ENCODE measurements at places on chromosomes 4 and X.
A peak's percentile ranks its signal among the peaks of the same experiment; 100 is the strongest.

DNA sequence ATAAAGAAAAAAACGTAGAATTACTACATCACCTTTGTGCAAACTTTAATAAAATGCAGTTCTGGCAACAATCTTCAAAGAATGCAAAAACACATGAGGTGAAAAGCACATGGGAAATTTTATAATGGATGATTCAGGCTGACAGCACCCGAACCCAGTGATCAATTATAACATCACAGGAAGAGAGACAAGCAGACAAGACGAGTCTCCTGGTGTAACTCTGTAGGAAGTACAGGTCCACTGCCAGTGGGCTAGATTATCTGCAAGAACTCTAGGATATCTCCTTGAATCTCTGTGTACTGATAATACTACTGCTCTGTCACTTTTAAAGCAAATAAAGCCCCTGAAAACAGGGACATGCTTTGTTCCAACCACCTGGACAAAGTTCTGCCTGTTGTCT lies 58.9 kb upstream of the NXF3 start:
- no peak for DNase-seq

DNA sequence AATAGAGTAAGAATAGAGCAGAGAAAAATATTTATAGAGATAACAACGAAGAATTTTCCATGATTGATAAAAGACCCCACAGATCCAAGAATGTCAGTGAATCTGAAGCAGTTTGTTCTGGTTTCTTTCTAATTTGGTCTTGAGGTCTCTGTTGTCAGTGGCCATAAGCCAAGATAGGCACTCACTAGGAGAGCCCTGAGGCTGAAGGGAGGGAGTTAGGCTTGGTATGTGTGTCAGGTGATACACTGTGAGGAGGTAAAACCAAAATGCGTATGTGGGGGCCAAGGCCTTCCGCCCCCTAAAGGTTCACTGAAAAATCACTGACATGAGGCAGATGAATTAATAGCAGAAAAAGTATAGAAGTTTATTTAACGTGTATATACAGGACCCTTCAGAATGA lies 382.3 kb upstream of the HTR2C start:
- DNase-seq: no peak

DNA sequence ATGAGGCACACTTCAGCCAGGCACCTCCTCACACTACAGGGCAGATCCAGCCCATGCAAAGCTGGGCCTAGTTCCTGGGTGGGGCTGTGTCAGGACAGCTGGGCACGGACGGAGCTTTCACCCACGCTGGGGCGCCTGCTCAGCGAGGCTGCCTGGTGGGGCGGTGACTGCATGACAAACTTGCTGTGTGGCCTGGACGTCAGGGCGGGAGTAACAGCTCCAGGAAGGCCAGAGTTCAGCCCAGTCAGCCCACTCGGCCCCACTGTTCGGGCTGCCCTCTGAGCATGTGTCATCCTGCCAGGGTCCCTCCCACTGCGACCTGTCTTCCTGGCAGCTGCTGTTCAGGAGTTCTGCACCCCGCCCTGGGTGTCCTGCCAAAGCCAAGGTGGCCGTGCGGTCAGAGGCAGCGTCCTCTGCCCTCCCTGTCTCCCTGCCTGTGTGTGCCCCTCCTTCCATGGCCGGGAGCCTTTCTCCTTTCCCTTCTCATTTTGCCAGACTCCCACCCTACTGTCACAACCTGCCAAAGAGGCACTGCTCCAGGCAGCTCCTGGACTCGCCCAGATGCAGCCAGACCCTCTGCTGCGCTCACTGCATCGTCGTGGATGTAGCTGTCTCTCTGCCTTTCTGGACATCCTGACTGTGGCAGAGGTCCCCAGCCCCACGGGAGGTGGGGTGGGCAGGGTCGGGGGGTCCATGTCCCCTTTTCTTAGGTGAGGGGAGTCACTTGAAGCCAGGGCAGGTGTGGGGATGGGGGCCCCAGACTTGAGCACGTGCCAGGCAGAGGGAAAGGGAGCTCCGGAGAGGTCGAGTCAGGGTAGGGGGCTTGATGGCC lies 33.0 kb upstream of the KIAA0232 start:
- no peak for DNase-seq

- DNase-seq: no peak
Measured at GRCh38 chr4:127669691-127670090, 36.9 kb downstream of the INTU start.

GRCh38 chr4:118270492-118270891 lies 82.3 kb downstream of the PRSS12 start:
- DNase-seq: no peak

DNA sequence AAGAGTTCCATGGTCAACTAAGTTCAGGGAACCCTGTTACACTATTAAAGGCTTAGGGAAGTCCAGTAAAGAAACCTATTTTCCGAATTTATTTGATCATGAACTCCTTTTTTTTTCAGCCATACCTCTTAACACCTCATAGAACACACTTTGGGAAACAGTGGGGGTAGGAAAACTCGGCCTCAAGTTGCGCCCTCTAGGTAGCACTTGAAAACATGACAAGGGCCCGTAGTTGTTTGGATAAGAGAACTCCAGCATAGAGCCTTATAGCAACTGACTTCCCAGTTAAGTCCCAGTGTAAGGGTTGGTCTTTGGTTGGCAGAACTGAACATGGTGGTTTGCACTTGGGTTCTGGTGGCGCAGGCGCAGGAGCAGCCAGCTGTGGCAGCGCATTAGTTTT lies 14.4 kb downstream of the OGT start:
- no peak for DNase-seq

DNA sequence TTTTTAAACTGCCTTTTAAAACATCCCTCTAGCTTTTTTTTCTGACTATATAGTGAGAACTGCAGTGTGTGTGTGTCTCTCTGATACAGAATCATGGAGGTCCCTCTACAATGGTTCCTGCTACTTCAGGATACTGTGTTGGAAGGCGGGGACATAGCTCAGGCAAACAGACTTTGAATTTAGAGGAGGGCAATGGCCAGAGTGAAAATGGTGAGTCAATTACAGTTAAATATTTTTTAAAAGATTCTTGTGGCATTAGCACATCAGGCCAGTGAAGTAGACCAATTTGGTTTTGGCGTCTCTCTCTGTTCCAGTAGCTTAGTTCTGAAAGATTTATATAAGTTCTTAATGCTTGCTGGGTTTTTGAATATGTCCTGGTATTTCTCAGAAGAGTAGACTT lies 47.1 kb downstream of the ALG13 start:
- no peak for DNase-seq

- no peak for DNase-seq
Measured at GRCh38 chr4:186920483-186920882, 196.8 kb upstream of the FAT1 start.

DNA sequence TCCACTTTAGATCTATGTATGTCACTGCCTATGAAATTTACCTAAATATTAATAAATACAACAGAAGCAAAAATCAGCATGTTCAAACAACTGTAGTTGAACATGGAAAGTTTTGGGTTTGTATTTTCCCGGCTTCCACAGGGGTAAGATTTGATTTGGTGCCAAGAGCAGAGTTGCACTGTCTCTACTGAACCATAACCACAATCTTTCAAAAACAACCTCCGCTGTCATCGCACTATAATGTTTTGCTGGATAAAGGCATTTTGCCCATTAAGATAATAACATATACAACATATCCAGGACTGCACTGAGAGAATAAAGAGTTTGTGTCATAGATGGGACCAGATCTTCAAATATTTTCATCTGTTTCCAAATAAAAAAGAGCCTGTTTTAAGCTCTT lies 94.9 kb downstream of the TENM3 start:
- no peak for DNase-seq

GRCh38 chr4:149140841-149141240 lies 674.8 kb downstream of the IQCM start:
- no peak for DNase-seq

DNA sequence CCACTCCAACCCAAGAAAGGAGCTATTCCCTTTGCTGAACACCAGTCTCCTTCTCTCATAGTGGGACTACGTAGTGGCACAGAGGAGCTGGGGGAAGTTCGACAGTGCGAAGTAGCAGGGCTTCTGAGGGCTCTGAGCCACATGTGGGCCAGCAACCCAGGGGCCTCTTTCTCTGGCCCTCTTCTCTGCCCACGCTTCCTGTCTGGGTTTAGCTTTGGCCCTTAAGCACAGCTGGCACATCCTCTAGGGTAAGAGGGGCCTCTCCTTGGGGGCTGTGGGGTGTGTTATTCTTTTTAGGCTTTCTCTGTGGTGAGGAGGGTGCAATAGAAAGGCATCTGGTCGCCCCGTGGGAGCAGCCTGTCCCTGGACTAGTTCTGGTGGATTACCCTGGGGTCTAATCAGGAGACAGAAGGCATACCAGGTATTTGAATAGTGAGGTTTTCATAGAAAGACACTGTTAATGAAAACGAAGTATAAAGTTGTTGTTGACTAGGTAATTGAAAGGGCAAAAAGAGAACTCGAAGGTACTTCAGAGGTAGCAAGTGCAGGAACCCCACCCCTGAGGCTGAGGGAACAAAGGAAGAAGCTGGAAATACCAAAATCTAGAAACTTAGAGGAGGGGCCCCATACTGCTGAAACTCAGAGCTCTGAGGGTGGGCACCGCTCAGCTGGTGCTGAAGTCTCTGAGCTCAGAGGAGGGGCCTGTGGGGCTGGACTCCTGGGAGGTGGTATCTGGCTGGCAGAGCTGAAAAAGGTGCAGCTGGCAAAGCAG lies 151.9 kb upstream of the RPS6KA3 start:
- no peak for DNase-seq

GRCh38 chrX:72020788-72021187 lies 110.1 kb downstream of the NHSL2 start:
- DNase-seq: no peak

- DNase-seq: no peak
Measured at GRCh38 chrX:131571348-131571747, 27.5 kb downstream of the OR13H1 start.

DNA sequence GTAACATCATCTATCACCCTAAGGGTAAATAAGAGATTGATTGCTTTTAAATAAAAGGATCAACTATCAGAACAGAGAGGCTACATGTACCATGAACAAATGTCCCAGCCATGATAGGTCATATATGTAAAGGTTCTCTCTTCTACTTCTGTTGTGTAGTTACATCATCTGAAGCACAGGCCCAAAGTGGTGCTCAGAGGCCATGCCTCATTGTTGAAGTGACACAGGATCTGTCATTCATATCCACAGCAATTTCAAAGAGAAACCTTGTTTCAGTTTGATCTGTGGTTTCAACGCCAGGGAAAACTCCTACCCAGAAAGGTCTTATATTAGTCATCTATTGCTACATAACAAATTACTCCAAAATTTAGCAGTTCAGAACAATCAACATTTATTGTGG lies 269.2 kb upstream of the MAOA start:
- no peak for DNase-seq

DNA sequence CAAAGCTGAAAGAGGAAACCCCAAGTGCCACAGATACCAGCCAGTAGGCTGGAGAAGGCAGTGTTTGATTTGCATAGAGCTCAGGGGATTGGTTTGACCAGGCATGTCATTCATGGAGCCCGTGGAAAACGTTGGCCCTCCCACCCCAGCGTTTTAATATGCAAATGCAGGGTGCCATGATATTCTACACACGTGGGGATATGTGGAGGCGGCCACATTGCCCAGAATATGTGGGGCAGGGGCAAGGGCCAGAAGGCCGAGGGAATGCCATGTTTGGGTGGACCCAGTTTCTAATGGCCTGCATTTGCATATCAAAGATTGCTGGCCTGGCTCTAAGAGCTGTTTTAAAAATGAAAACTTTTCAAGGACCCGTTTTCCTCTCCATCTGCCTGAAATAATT lies 71.1 kb downstream of the MAP9 start:
- no peak for DNase-seq

DNA sequence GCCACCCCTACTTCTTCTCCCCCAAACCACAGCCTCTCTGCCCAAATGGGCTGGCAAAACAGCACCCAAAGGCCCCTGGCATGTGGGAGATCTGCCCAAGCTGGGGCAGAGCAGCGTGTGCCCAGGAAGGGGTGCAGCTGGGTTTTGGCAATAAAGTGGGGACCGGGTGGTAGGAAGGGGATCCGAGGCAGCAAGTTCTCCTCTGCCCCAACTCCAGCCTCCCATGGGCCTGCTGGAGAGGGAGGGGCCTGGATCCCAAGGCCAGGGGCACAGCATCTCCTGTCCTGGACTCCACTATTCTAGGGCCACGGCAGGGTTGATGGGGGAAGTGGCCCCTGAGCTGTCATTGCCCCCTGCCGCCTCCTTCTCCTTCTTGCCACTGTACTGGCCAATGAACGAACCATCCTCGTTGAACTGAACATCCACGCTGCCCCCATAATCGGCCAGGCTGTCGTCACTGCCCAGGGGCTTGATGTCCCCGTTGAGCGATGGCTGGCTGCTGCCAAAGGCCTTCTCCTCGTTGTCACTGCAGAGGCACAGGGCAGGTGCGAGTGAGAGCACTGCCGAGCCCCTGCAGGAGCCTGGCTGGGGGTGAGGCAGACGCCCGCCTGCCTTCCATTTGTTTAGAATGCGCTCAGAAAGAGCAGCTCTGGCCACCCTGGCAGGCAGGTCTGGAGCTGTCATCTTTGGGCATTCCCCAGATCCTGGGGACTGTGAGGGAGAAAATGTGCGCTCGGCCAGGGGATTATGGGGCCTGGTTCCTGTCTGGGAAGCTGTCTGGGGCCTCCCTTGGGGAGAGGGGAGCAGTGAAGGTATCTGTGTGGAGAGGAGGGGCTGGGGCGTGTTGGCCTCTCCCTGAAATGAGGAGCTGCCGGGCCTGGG lies 23.4 kb downstream of the L1CAM start:
- DNase-seq: no peak

DNA sequence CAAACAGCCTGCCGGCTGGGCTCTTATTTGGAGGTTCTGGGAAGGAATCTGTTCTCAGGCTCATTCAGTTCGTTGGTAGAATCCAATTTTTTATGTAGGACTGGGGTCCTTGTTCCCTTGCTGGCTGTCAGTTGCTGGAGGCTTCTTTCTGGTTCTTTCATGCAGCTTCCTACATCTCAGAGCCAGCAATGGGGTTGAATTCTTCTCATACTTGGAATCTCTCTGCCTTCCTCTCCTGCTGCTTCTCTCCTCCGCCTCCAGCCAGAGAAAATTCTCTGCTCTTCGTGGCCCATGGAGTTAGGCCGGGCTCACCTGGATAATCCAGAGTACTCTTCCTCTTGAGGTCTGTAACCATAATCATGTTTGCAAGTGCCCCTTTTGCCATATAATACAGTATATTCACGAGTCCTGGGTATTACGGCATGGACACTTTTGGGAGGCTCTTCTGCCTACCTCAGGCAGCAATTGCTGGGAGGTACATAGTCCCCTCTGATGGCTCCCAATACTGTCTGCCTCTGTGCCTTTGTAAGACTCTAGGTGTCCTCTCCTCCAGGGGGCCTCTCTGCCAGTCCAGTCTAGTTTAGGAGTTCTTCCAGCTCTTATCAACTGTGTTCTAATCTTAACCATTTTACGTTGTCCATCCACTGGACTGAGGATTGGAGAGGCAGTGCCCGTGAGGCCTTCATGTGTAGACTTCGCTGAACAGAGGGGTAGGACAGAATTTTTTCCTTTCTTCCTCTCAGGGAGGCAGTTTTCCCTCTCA lies 2.2 kb downstream of the TRMT44 start:
- no peak for DNase-seq

GRCh38 chr4:80029364-80029763 lies 43.7 kb downstream of the ANTXR2 start:
- DNase-seq: no peak

DNA sequence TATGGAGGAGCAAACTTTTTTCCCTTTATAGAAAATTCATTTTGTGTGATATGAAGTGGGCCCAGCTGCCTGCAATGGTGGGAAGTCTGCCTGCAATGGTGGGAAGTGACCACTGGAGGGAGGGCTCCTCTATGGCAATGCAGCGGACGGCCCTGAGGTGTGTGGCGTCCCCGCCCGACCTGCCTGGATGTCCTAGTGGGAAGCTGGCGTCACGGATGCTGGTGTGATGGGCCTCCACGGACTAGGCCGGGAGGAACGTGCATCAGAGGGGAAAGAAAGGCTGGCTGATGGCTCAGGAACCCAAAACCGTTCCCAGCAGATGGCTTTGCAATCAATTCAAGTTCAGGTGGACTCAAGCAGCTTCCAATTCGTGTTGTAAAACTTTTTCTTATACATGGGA lies 177.9 kb downstream of the AFAP1 start:
- DNase-seq: peak; percentile 45

Measured in right lung (tissue), 10 donors.